ENCODE measurements at places on chromosomes 5 and 9. TPM values are rescaled to one million over a fixed set of nuclear protein-coding genes. Genes with fewer than 3 reads are reported as not detected.

The CARD6 gene
- total RNA-seq: 4.4 TPM

The PRUNE2 gene
- 0.83 TPM for total RNA-seq

DNA sequence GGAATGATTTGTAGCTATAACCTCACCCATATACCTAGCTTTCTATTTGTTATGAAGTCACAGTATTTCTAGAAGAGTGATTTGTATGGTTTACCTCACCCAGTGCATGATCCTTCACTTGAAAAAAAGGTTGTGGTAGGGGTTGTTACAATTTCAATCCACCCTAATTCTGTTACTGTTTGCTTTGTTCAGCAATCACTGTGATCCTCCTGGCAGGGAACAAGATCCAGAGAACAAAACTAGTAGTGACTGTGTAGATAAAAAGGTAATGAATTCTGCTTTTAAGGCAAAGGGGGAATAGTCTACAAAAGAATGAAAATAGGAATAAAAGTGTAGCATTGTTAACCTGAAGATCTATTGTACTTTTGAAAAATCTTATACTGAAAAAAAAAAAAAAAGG is 191.3 kb upstream of the SH3GL2 start:
- no peaks in the 10 kb centered on the region for H3K36me3 ChIP-seq
- no peak overlapping the region for H3K4me3 ChIP-seq
- no peak for DNase-seq
- no peaks in the 10 kb centered on the region for H3K4me1 ChIP-seq

GRCh38 chr5:132425009-132425937 is 55.8 kb downstream of the SLC22A5 start:
- H3K4me1 ChIP-seq: peaks cover 98% of the 10 kb centered on the region
- peaks cover 74% of the 10 kb centered on the region for H3K36me3 ChIP-seq
- peak overlapping the region; percentile 77 for H3K4me3 ChIP-seq
- DNase-seq: peak; percentile 78
- peak overlapping the region; percentile 99 for H3K27ac ChIP-seq

- H3K27ac ChIP-seq: peak overlapping the region; percentile 80
- peaks cover 65% of the 10 kb centered on the region for H3K4me1 ChIP-seq
- peak overlapping the region; percentile 57 for H3K4me3 ChIP-seq
- no peaks in the 10 kb centered on the region for H3K27me3 ChIP-seq
- peak; percentile 49 for DNase-seq
- H3K36me3 ChIP-seq: peaks cover 5% of the 10 kb centered on the region
Observed at GRCh38 chr9:76441551-76442322, 17.2 kb upstream of the GCNT1 start.

DNA sequence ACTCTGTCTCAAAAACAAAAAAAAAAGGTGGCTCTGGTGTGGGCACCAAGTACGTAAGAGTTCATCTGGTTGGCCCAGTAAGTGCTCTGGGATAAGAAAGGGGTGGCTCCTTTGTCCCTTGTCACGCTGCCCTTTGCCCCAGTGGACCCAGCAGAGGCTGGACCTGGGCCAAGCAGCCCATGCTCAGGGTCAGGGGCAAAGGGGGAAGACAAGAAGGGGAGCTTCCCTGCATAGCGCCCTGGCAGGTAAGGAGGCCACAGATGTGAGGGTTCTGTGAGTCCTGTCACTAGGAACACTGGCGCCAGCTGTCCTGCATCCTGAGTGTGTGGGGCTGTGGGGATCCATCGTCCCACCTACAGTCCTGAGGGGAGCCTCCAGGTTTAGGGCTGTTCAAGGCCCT is 65.3 kb downstream of the GADD45G start:
- H3K4me3 ChIP-seq: no peak overlapping the region
- peaks cover 10% of the 10 kb centered on the region for H3K27me3 ChIP-seq
- H3K4me1 ChIP-seq: peaks cover 1% of the 10 kb centered on the region
- no peak for DNase-seq

- H3K4me1 ChIP-seq: no peaks in the 10 kb centered on the region
- no peak for DNase-seq
- H3K36me3 ChIP-seq: peaks cover 4% of the 10 kb centered on the region
- no peak overlapping the region for H3K4me3 ChIP-seq
- no peaks in the 10 kb centered on the region for H3K27me3 ChIP-seq
- H3K27ac ChIP-seq: no peak overlapping the region
Observed at GRCh38 chr9:92547356-92547755, 11.6 kb upstream of the ECM2 start.

DNA sequence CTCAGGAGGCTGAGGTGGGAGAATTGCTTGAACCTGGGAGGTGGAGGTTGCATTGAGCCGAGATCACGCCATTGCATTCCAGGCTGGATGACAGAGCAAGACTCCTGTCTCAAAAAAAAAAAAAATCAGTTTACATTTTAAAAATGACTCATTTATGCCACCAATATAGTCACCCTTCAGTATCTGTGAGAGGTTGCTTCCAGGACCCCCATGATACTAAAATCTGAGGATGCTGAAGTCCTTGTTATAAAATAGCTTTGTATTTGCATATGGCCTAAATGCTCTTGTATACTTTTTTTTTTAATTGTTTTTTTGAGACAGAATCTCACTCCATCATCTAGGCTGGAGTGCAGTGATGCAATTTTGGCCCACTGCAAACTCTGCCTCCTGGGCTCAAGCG is 5.8 kb downstream of the OCLN start:
- peaks cover 2% of the 10 kb centered on the region for H3K4me1 ChIP-seq
- no peak overlapping the region for H3K27ac ChIP-seq
- H3K27me3 ChIP-seq: peaks cover 35% of the 10 kb centered on the region
- no peaks in the 10 kb centered on the region for H3K36me3 ChIP-seq
- no peak for DNase-seq

- no peak overlapping the region for H3K27ac ChIP-seq
- H3K27me3 ChIP-seq: no peaks in the 10 kb centered on the region
- no peaks in the 10 kb centered on the region for H3K4me1 ChIP-seq
- H3K36me3 ChIP-seq: no peaks in the 10 kb centered on the region
- DNase-seq: peak; percentile 39
Observed at GRCh38 chr9:34430843-34431437, 27.4 kb downstream of the FAM219A start.

DNA sequence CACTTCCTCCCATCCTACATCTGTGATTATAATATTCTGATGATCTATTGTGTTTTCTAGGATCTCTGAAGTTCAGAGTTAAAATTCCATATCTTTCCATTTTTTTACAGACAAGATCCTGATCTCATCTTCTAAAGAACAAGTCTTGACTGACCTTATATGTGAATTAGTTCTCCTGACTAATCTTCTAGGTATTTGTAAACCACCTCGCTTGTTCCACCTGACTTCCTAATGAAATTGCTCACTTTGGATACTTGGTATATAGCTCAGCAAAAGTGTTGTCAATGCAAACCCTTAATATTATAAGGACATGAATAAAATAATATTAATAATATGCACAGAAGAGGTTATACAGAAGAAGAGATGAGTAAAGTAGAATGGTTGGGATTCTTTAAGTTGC is 68.2 kb upstream of the NR4A3 start:
- H3K36me3 ChIP-seq: no peaks in the 10 kb centered on the region
- DNase-seq: no peak
- H3K27ac ChIP-seq: no peak overlapping the region
- H3K4me1 ChIP-seq: no peaks in the 10 kb centered on the region
- peaks cover 25% of the 10 kb centered on the region for H3K27me3 ChIP-seq

- no peaks in the 10 kb centered on the region for H3K36me3 ChIP-seq
- H3K4me3 ChIP-seq: no peak overlapping the region
- H3K27ac ChIP-seq: no peak overlapping the region
- H3K27me3 ChIP-seq: peaks cover 4% of the 10 kb centered on the region
- DNase-seq: no peak
Observed at GRCh38 chr9:77598991-77599390, 49.1 kb downstream of the GNA14 start.

DNA sequence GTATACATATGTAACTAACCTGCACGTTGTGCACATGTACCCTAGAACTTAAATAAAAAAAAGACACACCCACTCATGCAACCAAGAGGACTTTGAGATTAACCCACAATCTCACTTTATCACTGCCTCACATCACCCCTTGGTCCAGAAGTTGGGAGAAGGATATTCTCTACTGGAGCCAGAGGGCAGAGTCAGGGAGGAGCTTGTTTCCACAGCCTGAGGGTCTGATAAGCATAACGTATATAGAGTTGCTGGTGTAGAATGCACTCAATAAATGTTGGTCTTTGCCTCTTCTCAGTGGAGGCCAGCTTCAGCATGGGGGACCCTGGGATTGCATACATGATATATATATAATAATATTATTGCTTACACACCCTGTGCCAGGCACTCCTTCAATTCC is 10.1 kb downstream of the KCNV2 start:
- no peaks in the 10 kb centered on the region for H3K27me3 ChIP-seq
- no peak for DNase-seq
- H3K27ac ChIP-seq: no peak overlapping the region
- peaks cover 3% of the 10 kb centered on the region for H3K4me1 ChIP-seq
- no peak overlapping the region for H3K4me3 ChIP-seq
- no peaks in the 10 kb centered on the region for H3K36me3 ChIP-seq

Measured in activated CD4-positive, alpha-beta memory T cell treated with anti-CD3 and anti-CD28 coated beads, Interleukin-2, amount 10 ng/mL, durations not matched to agents 7 days and 5 days (primary cell).